ENCODE measurements at places on chromosomes 12 and 14. TPM values are rescaled to one million over a fixed set of nuclear protein-coding genes. Genes with fewer than 3 reads are reported as not detected.

Gene AQP2
- not detected for total RNA-seq

Gene FGF6
- total RNA-seq = not detected

Gene TRIM9
- under 0.01 TPM for total RNA-seq

Gene DUSP16
- total RNA-seq = 7.2 TPM

Gene RD3L
- total RNA-seq = not detected

Gene CHMP4A
- 27.9 TPM for total RNA-seq

Gene CELA1
- total RNA-seq = not detected

Gene MYF5
- not detected for total RNA-seq

Gene CDCA3
- total RNA-seq = 14.8 TPM

Gene CEBPE
- total RNA-seq = not detected

Gene TMTC1
- total RNA-seq = 45.8 TPM

Gene RIPK3
- 3.5 TPM for total RNA-seq

Gene ACSM4
- not detected for total RNA-seq

Gene HECTD4
- 15.6 TPM for total RNA-seq

Gene MYH6
- not detected for total RNA-seq
